ENCODE measurements at places on chromosomes 7 and 10. TPM values are rescaled to one million over a fixed set of nuclear protein-coding genes. Genes with fewer than 3 reads are reported as not detected.

HYAL4 gene
- total RNA-seq = not detected

CALY gene
- 1.1 TPM for total RNA-seq

OR2A2 gene
- not detected for total RNA-seq

DNA sequence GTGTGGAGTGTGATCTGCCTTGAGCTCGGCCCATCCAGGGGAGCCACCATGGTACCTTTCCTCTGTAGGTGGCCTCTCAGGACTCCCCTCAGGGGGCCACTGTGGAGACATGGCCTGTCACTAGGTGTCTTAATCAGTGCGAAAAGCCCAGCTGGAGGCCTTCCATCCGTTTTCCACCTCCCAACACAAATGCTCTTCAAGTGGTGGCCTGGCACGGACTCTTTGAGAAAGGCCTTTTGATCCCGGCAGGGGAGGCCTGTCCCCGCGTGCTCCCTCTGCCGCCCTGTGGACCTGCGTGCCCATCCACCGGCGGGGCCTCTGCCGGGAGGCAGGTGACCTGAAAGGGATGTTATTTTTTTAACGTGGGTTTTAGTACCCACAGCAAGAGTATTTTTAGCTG lies 149.5 kb downstream of the RGS10 start:
- no peak for DNase-seq
- no peaks in the 10 kb centered on the region for H3K27me3 ChIP-seq
- H3K27ac ChIP-seq = no peak overlapping the region
- H3K36me3 ChIP-seq = no peaks in the 10 kb centered on the region
- no peaks in the 10 kb centered on the region for H3K4me1 ChIP-seq

GRCh38 chr7:15239801-15240200 lies 322.0 kb downstream of the AGMO start:
- H3K27me3 ChIP-seq = no peaks in the 10 kb centered on the region
- no peaks in the 10 kb centered on the region for H3K36me3 ChIP-seq
- no peak for DNase-seq
- no peaks in the 10 kb centered on the region for H3K4me1 ChIP-seq
- no peak overlapping the region for H3K4me3 ChIP-seq

- peak overlapping the region; percentile 97 for H3K27ac ChIP-seq
- no peaks in the 10 kb centered on the region for H3K27me3 ChIP-seq
- no peaks in the 10 kb centered on the region for H3K36me3 ChIP-seq
- DNase-seq = peak; percentile 82
These were observed 463 bp upstream of the UPP1 start for GRCh38 chr7:48088559-48089045.

Data from astrocyte (in vitro differentiated cells and primary cell).